Hippocampal formation (tissue), 2 donors: ENCODE measurements at places on chromosomes 4 and X.

GRCh38 chrX:129908636-129909035, 2.7 kb downstream of the UTP14A start:
- DNase-seq = no peak

DNA sequence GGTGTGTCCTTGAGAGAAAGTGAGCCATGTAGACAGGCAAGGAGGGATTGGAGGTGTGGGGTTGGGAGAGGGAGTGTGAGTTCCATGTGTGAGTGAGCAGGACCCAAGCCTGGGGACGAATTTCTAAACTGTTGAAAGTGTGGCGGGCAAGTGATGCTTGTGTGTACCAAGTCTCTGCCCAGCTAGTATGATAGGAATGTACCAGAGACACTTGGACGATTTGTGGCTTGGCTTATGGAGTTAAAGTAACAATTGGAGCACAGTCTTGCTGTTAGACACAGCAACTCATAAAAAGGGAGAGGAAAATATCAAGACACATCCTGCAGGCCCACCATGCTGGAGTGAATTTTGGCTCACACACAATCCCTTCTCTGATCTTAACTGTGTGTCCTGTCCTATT, 8.5 kb downstream of the PTTG2 start:
- DNase-seq = no peak

DNA sequence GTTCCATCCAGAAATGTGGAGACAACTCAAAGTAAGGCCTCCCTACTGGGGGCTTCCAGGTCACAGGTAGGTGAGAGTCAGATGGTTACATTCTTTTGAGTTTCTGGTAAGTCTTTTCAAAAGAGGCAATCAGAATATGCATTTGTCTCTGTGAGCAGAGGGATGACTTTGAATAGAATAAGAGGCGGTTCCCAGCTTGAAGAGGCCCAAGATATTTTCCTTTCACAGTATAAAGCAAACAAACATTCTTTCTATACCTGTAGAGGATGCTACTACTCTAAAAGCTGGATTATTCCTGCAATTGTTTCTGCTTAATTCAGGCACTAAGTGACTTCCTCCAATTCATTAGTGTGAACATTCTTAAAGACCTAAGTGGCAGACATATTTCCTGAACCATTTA, 44.4 kb downstream of the DIAPH2 start:
- no peak for DNase-seq

DNA sequence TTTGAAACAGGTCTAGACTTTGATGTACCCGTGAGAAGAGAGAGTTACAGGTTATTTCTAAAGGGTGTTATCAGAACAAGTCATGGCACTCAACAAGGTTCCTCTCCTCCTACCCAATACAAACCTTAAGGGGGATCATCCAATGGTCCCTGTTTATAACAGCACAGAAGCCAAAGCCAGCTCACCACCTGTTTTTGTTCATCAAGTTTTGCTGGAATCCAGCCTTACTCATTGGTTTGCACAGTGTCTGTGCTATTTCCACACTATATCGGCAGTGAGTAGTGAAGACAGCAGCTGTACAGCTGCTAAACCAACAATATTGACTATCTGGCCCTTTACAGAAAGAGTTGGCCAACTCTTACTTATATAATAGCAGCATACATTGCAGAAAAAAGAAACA, 262.1 kb upstream of the STS start:
- no peak for DNase-seq

DNA sequence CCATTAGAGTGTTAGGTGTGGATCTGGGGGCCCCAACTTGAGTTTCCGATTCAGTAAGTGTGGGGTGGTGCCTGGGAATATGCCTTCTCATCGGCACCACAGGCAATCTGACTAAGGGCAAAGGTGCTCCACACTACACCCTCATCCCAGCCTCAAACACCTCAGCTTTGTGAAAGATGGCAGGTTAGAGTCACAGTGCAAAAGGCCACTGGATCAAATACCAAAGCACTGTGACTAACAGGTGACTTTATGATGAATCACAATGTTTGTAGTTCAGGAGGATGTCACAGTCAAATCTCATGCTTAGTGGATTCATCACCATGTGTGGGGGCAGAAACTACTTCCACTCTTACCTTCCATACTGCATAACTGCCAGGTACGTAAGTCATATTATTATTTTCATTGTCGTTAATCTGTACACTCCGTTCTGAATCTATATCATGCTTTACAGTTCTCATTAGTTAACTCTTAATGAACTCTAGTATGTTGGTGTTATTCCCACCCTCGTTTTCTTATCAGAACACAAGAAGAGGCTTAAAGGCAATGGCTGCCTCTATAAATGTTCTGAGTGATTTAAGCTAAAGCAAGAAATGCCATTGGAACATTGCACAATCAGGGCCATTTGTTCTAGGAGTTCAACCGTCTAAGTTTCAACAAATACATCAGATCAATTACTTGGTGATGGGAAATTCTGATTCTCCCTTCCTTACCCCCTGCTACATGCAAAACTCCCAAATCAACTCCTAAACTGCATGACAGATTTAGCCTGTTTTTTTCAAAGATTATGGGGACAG, 50.2 kb downstream of the PRKG2 start:
- no peak for DNase-seq

GRCh38 chr4:20085156-20085555, 166.5 kb upstream of the SLIT2 start:
- no peak for DNase-seq

- DNase-seq = no peak
These were observed 44.3 kb downstream of the GALNTL6 start for GRCh38 chr4:171857302-171858012.

DNA sequence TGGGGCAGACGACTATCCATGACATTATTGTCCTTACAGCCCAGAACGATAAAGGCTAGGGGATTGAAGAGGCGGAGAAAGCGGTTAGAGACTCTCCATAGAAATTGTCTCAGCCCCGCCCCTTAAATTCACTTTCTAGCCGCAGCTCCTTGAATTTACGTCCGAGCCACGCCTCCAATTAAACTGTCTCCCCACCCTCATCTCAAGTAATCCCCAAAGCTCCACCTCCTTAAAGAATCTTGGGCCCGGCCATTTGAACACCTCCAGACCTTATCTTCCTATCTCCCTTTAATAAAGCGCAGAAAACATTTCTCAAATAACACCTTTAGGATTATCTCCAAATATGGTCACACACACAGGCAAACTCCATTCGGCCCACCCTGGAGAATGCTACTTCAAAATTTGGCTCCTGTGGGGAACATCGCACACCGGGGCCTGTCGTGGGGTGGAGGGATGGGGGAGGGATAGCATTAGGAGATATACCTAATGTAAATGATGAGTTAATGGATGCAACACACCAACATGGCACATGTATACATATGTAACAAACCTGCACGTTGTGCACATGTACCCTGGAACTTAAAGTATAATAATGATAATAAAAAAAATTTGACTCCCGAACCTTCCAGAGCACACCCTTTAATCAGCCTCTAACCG, 7.2 kb upstream of the MAGIX start:
- no peak for DNase-seq

DNA sequence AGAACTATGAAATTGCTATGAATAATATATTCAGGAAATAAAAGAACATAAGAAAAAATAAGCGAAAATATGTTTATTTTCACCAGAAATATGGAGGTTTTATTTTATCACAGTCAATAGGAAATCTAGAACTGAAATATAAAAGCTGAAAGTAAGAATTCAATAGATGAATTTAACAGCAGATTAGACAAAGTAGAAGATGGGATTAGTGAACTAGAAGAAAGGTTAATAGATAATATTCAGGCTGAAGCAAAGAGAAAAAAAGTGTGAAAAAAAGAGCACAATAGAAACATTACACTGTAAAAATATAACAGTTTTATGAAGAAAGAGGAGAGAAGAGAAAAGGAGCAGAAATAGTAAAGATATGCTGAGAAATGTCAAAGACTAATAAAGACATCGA, 1152.1 kb downstream of the FAT4 start:
- no peak for DNase-seq

DNA sequence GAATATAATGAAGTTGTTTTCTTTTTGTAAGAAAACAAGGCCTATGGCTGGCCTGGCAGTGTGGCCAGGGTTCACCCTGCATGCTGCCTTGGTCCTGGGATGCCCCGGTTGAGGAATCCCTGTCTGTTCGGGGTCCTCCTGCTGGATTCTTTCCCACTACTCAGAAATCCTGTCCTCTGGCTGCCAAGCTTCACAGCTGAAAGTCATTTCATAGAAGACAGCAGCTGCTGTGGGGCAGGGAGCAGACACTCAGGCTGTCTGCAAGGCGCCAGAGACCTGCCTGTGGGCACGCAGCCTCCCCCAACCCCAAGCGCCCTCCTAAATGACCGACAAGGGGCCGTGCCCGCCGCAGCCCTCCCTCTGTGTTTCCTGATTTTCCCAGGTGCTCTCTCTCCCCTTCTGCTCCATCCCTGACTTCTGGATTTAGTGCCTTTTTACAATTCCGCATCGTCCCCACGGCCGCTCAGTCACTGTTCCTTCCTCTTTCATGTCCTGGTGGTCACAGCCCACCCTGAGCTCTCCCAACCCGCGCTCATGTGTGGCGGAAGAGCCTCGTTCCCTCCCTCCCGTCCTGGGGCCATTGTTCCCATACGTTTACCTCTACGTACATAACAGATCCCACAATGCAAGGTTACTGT, 27.5 kb downstream of the ZFYVE28 start:
- no peak for DNase-seq

DNA sequence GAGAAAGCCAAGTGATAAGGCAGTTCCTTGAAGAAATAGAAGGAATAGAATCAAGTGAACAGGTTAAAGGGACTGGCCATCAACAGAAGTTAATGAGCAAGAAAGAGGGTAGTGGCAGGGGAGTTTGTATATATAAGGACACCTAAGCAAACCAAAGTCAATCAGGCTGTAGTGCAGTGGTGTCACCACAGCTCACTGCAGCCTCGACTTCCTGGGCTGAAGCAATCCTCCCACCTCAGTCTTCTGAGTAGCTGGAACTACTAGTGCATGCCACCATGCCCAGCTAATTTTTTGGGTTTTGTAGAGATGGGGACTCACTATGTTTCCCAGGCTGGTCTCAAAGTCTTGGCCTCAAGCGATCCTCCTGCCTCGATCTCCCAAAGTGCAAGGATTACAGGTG, 15.9 kb downstream of the ACOT9 start:
- DNase-seq = no peak

GRCh38 chr4:140255927-140256326, 101.9 kb upstream of the MAML3 start:
- no peak for DNase-seq

GRCh38 chr4:102734116-102734515, 26.7 kb downstream of the MANBA start:
- no peak for DNase-seq

DNA sequence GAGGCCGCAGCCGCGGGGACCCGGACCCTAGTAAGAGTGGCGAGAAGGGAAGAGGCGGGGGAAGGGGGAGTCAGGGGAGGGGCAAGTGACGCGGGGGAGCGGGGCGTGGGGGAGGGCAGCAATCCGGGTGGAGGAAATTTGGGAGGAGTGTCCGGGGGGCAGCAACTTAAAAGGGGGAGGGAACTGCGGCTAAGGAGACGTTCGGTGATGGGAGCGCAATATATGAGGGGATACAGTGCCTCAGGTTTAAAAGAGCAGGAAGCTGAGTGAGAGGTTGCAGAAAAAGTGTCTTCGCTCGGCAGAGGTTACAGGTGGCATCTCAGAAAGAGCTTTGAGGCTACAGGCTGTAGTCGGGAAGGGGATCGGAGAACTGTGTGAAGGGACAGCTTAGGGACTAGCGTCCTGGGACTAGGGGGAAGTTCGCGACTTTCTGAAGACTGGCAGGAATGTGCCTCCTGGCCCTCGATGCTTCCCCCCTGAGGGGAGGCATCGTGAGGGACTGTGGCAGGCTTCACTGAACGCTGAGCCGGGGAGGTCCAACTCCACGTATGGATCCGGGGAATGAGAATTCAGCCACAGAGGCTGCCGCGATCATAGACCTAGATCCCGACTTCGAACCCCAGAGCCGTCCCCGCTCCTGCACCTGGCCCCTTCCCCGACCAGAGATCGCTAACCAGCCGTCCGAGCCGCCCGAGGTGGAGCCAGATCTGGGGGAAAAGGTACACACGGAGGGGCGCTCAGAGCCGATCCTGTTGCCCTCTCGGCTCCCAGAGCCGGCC, 519 bp downstream of the FOXO4 start:
- peak; percentile 38 for DNase-seq

DNA sequence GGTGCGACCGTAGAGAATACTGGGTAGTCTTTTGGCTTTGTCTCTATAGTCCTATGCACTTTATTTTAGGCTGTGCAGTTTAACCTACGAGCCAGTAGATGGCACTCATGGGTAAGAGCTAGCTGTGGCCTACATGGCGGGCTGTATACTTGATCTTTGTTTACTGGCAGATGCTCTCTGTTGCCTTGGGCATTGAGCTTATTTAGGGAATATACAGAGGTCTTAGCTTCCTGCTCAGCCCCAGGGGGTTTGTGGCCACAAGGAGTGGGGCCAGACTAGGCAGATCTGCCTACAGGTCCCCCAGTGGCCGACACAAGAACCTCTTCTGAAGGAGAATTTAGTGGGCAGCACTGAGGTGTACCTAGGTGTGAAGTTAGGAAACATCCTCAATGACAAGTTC, 227.6 kb upstream of the HDX start:
- DNase-seq = peak; percentile 39

- no peak for DNase-seq
These were observed 449.7 kb downstream of the PCDH7 start for GRCh38 chr4:31169846-31170245.

DNA sequence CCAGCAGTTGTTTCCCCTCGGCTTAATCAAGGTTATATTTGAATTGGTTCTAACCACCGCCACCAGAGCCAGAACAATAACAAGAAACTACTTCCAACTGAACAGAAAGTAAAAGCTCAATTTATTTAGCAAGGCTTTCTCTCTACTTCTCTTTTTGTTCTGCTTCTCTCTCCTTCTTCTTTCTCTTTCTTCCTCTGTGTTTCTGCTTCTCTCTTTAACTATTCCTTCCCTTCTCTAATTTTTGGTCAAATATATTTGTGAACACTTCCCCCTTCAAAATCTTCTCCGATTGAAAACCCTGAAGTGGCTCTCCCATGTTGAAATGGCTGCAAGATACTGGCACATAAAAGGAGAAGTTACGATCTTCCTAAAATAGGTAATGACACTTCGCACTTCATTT, 1195.9 kb upstream of the PRKX start:
- DNase-seq = no peak

- no peak for DNase-seq
These were observed 80.8 kb downstream of the NPFFR2 start for GRCh38 chr4:72112514-72113156.

- DNase-seq = no peak
These were observed 208.6 kb upstream of the SFRP2 start for GRCh38 chr4:153997516-153997915.

GRCh38 chr4:147975325-147975724, 243.4 kb downstream of the ARHGAP10 start:
- DNase-seq = no peak

DNA sequence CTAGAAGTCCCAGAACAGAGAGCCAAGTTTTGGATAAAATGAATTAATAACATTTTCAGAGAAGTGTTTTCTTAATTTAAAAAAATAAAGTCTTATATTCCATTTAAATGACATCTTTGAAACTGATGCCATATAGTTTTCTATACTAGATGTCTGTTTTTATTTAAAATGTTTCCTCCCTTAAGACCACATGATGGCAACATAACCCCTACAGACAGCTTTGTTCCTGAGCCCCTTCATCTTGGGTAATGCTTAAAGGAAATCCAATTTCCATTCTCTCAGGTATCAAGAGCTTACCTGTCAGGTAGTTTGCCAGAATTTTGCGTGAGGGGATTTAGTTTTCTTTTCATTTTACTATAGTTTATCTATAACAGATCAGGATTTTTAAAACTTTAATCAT, 181.4 kb upstream of the UGT8 start:
- no peak for DNase-seq
